ENCODE measurements at places on chromosomes 5 and 9.

GRCh38 chr9:98249771-98250170, 5.7 kb downstream of the TBC1D2 start:
- DNase-seq = no peak

- no peak for DNase-seq
These were observed 15.3 kb downstream of the C9orf152 start for GRCh38 chr9:110192531-110193261.

DNA sequence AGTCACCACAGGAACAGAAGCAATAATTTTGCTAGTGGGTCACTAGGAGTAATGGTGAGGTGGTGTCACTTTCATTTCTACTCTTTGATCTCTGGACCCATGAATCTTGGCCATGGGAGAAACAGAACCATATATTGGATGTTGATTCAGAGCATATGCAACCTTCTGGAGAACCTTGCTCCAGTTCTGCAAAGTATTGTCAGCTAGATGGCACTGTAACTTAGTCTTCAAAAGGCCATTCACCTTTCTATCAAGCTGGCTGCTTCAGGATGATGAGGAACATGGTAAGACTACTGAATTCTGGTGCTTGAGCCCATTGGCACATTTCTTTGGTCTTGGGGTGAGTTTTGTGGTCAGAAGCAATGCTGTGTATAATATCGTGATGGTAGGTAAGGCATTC, 129.1 kb upstream of the FBN2 start:
- DNase-seq = no peak

DNA sequence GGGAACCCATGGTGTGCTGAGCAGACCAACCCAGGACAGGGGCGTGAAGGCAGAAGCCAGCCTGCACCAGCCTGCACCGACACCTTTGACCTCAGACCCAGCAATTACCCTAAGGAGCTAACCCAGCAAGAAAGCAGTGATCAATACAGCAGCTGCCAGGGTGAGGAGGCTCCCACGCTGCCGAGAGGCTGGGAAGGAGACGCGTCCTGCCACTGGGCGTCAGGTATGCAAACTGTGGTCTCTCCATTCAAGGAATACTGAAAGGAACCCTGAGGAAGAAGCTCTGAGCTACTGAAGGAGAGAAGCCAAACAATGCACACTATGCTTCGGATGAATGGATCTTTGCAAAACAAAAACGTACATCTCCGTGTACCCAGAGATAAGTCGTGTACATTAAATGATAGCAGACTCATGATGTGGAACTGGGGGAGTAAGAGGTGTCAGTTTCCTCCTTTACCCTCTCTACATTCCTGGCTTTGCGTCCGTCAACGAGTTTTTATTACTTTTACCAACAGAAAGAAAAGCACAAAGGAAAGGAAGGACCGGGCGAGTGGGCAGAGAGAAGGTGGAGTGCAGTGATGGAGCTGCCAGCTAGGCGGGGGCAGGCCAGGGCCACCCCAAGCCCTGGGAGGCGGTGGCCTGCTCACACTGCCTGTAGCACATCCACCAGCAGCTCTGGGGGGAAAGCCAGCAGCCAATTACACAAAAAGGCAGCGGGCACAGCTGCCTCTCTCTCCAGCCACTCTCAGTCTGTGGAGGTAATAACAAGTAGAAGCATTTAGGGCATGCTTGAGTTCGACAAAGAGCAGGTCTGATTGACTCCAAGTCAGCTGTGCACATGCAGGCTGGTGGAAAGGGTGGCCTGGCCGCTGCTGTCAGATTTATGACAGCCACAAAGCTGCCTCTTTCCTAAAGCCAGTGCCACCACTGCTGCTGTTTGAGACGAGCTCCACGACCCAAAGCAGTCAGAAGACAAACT, 29.3 kb downstream of the RASGEF1C start:
- DNase-seq = no peak

DNA sequence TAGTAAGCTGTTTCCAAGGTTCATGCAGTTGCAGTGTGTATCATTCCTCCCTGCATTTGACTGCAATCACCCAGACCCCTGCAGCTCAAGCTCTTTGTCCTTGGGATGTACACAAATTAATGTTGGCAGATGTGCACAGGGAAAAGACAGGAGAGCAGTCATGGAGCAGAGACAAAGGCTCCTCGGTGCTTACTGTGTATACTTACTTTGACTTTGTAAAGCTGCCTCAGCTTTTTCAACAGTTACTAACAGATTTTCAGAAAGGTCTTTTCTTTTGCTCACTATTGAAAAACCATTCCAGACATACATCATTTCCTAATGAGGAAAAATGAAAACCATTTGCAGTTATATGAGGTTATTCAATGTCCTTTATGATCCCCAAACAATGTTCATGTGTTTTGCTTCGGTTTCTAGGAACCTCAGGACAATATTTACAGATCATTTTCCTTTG, 124.9 kb downstream of the TTC39B start:
- no peak for DNase-seq

DNA sequence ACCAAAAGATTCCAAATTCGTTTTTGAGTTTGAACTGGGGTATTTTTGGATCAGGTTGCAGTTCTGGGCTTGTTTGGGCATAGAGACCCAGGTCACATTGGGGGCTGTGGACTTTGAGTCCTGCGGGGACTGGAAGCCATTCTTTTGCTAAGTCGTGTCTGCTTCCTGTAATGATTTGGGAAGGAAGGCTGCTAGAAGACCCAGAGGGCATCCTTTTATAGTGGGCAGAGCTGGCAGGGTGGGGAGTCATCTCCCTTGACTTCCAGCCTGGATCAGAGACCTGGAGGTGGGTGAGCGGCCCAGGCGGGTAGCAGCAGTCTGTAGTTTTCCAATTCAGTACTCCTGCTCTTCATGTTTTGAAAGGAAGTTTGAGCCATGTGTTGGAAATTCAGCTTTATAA, 11.3 kb downstream of the ZNF618 start:
- no peak for DNase-seq

DNA sequence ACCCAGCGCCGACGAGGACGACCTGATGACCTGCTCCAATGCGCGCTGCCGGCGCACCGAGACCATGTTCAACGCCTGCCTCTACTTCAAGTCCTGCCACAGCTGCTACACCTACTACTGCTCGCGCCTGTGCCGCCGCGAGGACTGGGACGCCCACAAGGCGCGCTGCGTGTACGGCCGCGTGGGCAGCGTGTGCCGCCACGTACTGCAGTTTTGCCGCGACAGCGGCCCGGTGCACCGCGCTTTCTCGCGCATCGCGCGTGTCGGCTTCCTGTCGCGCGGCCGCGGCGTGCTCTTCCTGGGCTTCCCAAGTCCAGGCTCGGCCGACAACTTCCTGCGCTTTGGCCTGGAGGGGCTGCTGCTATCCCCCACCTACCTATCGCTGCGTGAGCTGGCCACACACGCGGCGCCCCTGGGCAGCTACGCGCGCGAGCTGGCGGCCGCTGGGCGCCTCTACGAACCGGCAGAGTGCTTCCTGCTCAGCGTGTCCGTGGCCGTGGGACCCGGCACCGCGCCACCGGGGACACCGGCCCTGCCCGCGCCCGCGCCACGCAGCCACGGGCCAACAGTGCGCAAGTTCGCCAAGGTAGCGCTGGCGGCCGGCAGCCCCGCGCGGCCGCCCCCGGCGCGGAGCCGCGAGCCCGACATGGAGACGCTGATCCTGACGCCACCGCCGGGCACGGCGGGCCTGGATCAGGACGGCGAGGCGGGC, 2.7 kb upstream of the PHPT1 start:
- no peak for DNase-seq

- DNase-seq = no peak
These were observed 5.2 kb upstream of the CEL start for GRCh38 chr9:133056533-133056932.

- no peak for DNase-seq
These were observed 444 bp upstream of the ZNF354A start for GRCh38 chr5:178730940-178731265.

GRCh38 chr5:133389066-133389590, 223.2 kb downstream of the FSTL4 start:
- DNase-seq = no peak
